ENCODE measurements at places on chromosomes 12 and 14.

DNA sequence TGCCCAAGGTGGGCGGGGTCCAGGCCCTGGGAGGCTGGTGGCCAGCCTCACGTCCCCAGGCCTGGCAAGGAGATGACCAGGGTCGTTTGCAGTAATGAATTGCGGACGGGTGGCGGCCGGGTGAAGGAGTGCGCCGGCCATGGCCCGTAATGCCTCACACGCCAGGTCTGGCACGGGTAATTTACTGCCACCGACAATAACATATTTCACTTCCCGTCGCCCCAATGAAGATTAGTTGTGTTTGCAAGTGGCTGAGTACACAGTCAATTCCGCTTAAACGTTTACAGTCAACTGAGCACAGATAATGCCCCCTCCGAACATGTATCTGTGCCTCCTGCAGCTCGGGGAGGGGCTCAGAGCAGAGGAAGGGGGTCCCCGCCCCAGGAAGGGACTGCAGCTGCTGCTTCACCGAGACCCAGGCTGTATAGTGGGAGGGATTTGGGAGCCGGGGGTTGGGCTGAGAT is 48.3 kb downstream of the MVK start:
- no peak for DNase-seq

- DNase-seq, result no peak
Observed at GRCh38 chr12:116427200-116427930, 131.8 kb upstream of the MAP1LC3B2 start.

DNA sequence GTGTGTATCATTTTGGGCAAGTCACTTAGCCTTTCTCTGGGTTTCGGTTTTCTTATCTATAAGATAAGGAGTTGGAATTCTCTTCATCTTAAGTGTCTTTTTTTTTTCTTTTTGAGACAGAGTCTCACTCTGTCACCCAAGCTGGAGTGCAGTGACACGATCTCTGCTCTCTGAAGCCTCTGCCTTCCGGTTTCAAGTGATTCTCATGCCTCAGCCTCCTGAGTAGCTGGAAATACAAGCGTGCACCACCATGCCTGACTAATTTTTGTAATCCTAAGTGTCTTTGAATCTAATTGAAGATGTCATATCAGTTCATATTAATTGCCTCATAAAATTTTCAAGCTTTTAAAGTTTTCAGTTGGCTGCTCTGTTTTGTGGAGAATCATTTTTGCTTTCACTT is 4.0 kb downstream of the SRGAP1 start:
- no peak for DNase-seq

DNA sequence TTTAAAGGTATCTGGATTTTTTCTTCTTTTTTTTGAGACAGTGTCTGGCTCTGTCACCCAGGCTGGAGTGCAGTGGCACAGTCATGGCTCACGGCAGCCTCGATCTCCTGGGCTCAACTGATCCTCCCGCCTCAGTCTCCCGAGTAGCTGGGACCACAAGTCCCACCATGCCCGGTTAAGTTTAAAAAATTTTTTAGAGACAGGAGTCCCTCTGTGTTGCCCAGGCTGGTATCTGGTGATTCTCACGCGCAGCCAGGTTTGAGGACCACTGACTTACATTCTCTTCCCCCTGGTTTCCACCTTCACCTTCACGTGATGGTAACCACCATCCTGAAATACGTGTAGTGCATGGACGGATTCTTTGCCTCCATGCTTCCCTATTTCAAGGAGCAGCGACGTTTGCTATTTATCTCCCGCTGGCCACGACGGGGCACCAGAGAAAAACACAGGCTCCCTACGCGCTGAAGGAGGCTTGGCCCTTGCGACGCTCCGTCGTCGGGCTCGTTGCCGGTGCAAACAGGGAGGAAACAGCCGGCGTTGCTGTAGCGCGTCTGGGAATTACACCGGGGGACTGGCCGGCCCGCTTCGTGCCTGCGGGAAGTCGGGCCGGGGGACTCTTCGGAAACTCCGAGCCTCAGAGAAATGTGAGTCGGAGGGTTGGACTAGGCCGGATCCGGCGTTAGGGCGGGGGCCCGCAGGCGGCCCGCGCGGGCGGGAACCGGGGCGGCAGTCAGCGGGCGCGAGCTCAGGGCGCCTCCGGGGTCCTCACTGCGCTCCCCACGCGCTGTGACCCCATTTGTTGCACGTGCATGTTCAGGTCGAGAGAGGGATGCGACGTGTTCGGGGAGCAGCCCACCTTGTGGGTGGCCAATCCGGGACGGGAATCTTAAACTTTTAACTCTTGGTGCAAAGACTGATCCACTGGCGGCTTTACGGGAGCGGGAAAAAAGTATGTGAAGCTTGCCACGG is at the start of gene TCHP:
TCHP (plus strand) TSS at position 492 of the 969 bp plus-strand sequence. CDS start 2,753 bp downstream, outside the sequence.
- DNase-seq, result peak; percentile 65

DNA sequence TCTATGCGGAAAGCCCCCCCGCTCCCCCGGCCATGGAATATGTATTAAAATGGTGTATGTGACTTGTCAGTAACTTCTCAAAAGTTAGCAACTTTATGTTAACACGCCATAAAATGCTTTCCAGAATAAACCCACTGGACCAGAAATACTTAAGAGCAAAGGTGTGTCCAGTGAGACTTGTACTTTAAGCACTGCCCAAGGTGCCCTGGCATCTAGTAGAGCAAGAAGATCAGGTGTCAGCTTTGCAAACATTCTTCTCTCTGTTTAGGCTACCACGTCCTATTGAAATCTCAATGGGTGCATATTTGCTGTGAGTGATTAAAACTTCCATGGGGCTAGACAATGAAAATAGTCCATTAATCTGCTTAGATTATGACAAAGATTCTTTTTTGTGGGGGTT is 201.2 kb downstream of the ESR2 start:
- no peak for DNase-seq

- no peak for DNase-seq
Observed at GRCh38 chr14:74829251-74829650, 46.7 kb downstream of the PROX2 start.

- no peak for DNase-seq
Observed at GRCh38 chr14:96624661-96625425, 122.7 kb downstream of the PAPOLA start.

GRCh38 chr12:45189766-45190403 is 26.0 kb upstream of the ANO6 start:
- DNase-seq, result no peak

DNA sequence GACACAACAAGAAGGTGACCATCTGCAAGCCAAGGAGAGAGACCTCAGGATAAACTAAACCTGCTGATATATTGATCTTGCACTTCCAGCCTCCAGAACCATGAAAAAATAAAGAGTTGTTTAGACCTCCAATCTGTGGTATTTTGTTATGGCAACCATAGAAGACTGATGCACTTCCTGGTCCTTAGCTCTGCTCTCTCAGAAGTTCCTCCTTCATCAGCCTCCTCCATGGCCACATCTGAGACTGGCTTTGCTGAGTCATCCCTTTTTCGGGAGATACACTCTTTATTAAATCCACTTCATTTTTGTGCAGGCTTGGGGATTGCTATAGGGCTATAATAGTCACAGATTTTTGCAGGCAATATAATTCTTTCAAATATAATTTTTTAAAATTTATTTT is 89.6 kb upstream of the ATF7IP start:
- DNase-seq, result no peak

DNA sequence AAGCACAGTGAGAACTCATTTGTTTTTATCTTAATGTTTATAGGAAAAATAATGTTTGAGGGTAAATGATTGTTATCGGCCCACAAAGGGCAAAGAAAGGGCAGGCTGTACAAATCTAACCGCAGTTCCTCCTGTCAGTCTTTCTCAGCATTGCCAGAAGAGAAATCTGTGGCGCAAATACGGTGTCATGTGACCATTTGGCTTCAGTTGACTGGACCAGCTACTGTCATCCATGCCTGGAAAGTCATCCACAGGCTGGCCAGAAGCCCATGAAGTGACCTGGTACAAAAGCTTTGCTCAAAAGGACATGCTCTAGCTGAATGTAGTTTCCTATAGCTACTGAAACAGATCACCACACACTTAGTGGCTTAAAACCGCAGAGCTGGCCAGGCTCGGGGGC is 43.6 kb downstream of the HCAR2 start:
- DNase-seq, result no peak

DNA sequence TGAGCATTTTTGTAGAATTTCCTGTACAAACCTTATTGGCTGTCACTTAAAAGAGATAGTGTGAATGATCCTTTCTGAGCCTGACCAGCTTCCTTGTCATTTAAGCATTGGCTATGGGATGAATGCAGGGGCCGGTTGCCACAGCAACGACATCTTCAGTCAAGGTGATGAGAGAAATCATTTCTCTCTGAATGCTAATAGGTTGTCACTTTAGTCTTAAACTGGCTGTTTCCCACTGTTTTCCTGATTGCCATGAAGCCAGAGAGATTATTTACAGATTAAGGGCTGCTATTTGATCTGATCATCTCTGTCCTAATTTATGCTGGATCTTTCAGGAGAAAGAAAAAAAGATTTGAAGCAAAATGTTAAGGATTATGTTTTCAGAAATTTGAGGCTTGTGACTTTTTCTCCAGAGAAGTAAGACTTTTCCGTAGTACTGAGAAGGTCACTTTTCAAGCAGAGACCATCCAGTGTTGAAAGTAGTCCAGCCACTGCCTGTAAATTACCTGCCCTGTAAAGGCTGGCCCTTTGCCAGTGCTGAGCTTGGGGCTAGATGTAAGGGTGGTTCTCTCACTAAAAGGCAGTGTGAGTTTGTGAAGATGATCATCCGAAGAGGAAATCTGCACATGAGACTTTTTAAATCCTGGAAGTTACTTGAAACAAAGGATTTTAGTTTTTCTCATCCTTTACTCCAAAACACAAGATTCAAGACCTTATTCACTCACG is 235.6 kb downstream of the DACT1 start:
- no peak for DNase-seq

- DNase-seq, result no peak
Observed at GRCh38 chr12:34400411-34400881, 378.1 kb downstream of the ALG10 start.

- DNase-seq, result no peak
Observed at GRCh38 chr12:104586351-104586919, 129.7 kb downstream of the CHST11 start.

GRCh38 chr14:53183611-53184010 is 30.5 kb upstream of the DDHD1 start:
- no peak for DNase-seq

- DNase-seq, result no peak
Observed at GRCh38 chr14:23115918-23116317, 3.1 kb downstream of the CEBPE start.
